ENCODE measurements at places on chromosomes 7 and 10.
A peak's percentile ranks its signal among the peaks of the same experiment; 100 is the strongest.

DNA sequence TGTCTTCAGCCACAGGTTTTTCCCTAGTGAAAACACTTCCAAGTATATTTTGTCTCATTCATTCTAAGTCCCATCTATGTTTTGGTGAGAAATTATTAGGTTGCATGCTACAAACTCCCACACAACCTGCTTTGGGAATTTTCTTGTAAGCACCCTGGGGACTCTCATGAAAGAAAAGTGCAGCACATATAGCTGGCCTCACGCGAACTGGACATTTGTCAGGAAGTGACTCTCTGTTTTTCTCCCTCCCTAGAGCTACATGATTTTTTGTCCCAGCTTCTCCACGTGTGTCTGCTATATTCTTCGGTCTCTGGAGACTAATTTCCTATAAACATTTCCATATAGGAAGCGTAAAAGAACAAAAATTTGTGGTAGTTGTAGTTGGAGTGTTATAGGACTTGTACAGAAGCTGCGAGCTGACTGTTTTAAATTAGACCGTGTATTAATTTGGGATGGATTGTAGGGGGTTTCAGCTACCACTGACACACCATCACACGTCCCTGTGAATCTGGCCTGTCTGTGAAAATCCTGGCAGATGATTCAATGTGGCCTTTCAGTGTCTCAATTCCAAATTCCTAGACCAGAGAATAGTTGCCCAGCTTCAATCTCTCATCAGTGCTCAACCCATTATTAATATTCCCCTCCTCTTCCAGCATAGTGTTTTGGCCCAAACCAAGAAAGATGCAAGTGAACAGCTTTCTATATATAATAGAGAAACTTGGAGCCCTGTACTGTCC lies 40.2 kb downstream of the ARL4A start:
- no peak for DNase-seq

GRCh38 chr7:88091988-88092675 lies 127.7 kb downstream of the SRI start:
- DNase-seq = no peak

DNA sequence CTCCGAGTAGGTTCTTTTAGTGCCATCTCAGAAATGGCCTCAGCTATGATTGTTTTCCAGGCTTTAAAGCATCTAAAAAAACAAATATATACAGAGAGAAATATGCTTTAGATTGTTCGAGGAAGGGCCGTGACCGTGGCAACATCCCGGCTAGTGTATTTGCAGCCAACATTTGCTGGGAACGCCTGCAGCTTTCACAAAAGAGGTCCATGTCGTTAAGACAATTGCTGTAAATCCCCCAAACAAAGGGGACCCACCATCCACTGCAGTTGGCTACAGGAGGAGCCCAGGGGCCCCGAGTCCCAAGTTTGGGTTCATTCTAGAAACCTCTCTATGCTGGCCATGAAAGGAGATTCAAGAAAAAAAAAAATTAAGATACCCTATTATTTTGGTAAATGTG lies 152.8 kb upstream of the TCF7L2 start:
- no peak for DNase-seq

DNA sequence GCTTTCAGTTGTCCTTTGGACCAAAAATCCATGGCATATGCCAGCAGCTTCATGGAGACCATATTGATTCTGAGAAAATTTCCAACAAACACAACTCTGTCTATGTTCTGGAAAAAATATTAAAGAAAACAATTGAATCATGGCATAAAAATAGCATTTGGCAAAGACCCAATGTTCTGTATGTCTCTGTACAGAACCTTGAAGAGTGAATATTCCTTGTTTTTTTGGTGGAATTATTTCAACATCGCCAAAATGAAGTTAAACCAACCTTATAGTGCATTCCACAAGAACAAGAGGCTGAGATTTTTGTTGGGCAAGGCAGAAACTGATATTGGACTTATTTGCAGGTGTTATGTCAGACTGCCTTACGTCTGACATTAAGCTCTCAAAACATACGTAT lies 53.3 kb upstream of the SLC16A12 start:
- no peak for DNase-seq

DNA sequence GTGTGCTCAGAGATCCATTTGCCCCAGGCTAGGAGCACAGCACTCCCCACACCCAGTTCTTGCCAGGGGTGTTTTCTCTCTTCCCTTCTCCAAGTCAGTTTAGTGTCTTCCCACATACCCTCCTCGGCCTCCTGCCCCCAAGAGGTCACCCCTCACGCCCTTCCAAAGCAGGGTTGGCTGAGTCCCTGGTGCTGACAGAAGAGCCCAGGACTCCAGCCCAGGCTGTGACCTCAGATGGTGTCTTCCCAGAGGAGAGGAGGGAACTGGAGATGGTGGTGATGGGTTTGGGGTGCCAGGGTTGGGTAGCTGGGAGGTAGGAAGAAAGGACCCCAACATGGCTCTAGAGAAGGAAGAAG lies 19.8 kb downstream of the ZNF775 start:
- DNase-seq = no peak

DNA sequence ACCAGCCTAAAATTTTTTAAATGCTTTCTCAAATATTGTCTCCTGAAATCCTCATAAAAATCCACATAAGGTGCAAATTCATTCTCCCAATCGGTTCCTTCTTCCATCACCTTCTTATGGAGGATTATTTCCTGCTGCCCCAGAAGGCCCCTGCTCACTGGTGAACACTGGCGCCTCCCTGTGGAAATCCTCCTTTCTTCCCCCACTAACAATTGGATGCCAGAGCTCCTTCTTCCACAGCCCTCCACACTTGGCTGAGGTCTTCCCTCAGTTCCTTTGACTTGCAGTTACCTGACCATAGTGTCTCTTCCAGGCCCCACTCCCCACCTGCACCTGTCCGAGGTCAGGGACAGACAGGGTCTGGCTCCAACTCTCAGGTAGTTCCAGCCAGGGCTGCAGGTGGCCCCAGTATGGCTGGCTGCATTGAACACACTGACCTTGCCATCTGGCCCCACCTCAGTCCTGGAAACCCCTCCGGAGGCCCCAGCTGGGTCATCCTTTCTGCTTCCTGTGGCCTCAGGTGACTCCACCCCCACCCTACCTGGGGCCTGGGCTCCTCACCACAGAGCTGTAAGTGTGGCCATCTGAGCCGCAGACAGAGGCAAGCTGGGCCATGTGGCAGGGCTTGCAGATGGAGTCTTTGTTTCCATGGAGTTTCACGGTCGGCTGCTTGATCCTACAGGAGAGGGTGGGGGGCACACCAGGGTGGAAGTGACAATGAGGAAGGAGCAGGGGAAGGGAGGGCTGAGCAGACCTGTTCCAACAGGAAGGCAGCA lies 18.4 kb downstream of the SPOCK2 start:
- DNase-seq = no peak

DNA sequence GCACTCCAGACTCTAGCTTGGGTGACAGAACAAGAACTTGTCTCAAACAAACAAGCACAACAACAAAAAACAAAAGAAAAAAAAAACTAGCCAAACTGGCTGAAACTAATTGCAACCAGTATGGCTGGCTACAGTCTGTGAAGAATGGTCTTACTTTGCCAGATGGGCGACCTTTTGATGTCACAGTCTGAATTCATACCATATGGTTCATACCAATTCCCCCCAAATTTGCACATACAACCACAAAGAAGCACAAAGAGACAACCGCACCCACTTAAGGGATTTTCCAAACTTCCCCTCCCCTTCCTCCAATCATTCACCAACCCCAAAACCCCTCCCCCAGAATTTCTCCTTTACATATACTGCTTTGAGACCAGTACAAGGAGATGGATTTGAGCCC lies 114.2 kb downstream of the SPAG6 start:
- DNase-seq = no peak

GRCh38 chr7:47792521-47793121 lies 155.6 kb downstream of the PKD1L1 start:
- DNase-seq = no peak

DNA sequence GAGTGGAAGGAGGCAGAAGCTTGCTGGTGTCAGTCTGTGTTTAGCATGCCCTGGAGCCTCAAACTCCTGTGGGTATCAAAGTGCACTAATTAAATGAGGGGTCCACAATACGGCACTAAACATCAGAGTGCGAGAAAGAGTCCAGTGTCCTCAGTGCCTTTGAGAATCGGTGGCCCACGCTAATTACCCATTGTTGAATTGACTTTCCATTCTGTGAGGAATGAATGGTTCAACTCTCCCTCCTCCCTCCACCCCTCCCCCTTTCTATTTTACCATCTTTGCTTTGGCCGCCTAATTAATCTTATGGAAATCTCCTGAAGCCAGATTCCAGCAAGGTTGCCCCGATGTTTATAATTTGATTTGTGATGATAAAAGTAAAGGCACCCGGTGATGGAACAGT lies 217.8 kb downstream of the TFEC start:
- no peak for DNase-seq

DNA sequence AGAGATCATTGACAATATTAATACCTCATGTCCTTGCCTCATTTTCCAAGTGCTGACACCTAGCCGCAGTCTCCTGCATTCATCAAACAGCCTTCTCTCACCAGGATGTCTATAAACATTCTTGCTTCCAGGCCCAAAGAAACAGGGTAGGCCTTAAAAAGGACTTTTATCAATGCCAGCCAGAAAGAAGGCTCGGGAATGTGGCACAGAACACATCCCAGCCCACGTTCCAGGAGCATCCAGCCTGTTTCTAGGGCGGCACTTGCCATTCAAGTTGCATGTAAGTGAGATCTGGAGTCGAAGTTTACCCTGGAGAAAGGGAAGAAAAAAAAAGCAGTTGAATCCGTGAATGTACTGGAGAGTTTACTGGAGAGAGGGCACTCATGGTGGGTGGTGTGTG lies 1083.1 kb downstream of the KCNMA1 start:
- DNase-seq = no peak

- no peak for DNase-seq
Measured at GRCh38 chr10:37495415-37495814, 362.0 kb downstream of the ZNF248 start.

DNA sequence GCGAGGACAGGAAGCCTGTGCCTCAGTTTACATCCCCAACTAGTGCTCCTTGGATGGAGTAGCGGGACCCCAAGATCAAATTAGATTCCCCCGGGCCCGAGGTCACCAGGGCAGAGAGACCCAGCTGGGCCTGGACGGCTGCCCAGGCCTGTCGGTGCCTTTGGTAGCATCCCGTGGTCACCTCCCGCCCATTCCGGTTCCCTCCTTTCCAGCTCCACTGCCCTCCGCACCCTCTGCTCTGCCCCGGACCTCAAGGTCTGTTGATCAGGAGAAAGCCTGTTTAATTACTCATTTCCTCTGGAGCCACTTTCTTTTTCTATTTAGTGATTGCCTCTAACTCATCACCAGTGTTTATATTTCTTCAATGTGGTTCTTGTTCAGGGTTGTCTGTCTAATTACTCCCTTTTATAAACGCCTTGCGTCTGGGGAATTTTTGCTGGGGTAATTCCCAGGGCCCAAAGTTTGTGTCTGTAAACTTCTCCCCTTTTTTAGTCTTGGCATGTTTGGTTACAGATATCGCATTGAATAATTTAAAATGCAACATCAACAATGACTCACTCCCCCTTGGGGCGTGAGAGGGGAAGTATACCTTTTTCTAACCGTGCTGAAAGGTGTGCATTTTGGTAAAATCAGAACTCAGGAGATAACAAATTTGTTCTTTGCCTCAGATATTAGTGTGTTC lies 1.9 kb downstream of the FOXK1 start:
- peak; percentile 58 for DNase-seq

DNA sequence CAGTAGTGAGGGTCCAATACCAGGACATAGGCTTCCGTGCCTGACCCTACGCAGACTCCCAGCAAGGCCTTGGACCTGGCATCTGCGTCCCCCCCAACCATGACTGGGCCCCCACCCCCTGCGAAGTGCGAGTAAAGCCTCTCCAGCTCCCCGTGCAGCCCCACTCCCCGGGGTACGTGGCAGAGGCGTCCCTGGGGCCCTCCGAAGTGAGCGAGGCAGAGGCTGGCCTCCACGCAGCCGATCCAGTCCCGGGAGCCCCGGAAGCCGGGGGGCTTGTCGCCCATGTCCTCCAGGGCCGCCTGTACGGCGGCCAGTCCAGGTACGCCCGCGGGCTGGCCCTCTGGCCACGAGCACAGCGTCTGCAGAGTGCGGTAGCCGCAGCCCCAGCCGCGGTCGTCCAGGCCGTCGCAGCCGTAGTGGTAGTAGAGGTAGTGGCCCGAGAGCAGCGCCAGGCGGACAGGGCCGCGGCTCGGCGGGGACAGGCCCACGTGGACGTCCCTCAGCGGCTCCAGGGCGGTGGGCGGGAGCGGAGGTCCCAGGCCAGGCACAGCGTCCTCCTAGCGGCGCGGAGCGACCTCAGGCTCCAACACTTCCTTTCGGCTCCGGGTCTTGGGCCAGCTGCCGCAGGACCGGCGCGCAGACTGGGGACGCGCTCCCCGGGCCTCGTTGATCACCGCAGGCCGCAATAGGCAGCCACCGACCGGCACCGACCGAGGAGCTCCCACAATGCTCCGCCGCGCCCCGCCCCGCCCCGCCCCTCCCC lies at the start of gene UFSP1:
Gene UFSP1, minus strand, starts transcription at position 728 of the 763 bp plus-strand sequence. Its CDS starts 444 bp downstream, at position 284.
- DNase-seq = no peak

DNA sequence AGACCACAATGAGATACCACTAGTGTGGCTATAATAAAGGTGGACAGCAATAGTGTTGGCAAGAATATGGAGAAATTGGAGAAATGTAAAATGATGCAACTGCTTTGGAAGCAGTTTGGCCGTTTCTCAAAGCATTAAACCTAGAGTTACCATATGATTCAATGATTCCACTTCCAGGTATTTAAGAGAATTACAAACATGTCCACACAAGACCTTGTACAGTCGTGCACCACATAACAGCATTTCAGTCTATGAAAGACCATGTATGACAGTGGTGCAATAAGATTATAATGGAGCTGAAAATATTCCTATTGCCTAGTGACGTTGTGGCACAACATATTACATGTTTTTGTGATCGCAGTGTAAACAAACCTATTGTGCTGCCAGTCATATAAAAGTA lies 29.6 kb downstream of the CCDC172 start:
- no peak for DNase-seq

- no peak for DNase-seq
Measured at GRCh38 chr7:147376192-147376591, 1214.4 kb upstream of the C7orf33 start.

- peak; percentile 54 for DNase-seq
Measured at GRCh38 chr7:7103343-7104313, 78.7 kb upstream of the C1GALT1 start.

GRCh38 chr7:150514748-150515222 lies at the start of gene GIMAP7:
GIMAP7 (plus strand) TSS chr7:150514872; CDS start chr7:150519975, 5,103 bp downstream.
- peak; percentile 77 for DNase-seq

GRCh38 chr10:101828766-101829551 lies 10.7 kb upstream of the OGA start:
- DNase-seq = no peak

GRCh38 chr7:41970941-41971340 lies 266.1 kb downstream of the GLI3 start:
- no peak for DNase-seq

- DNase-seq = no peak
Measured at GRCh38 chr7:127948312-127948711, 82.9 kb downstream of the LRRC4 start.

GRCh38 chr10:101116754-101117153 lies 14.3 kb upstream of the TLX1 start:
- no peak for DNase-seq

Measured in activated CD4-positive, alpha-beta T cell treated with anti-CD3 and anti-CD28 coated beads, Interleukin-2, Interleukin-6, amounts not matched to agents 100 ng/mL and 50 ng/mL, durations not matched to agents 16 hours and 8 hours (primary cell).